Kidney epithelial cell (primary cell): ENCODE measurements at places on chromosomes 16 and 17. TPM values are rescaled to one million over a fixed set of nuclear protein-coding genes. Genes with fewer than 3 reads are reported as not detected.

DNA sequence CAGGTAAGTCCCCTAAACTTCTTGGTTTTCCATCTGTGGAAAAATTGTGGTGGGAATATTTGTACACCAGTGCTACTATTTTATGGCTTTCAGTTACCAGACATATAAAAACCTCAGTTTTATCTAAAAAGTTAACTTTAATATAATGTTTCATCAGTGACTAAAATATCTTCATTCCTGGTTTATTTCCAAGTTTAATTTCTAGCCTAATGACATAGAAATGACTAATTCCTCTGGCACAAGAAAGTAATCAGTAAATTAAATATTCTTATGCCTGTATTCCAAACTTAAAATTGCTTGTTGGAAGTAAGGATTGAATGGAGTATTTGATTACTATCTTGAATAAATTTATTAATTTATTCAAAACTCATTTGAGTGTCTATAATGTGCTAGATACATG lies 757.0 kb downstream of the CDH11 start:
- no peak for DNase-seq

GRCh38 chr16:85303354-85303883 lies 191.1 kb upstream of the CIBAR2 start:
- DNase-seq: no peak

DNA sequence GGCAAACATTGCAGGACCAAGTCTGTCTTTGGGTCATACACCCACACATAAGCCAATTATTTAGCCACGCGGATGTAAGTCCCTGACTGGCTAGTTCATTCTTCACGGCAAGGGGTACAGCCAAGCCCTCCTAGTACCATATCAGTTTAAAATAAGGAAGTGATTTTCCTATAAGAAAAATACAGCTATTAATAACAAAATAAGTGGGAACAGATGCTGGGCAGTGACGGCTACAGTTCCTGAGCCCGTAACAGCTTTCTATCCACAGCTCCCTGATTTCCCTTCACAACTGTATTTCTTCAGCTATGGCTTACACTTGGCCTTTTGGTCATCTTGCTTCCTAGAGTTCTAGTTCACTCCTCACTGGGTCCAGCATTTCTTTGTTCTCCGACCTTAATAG lies 542.4 kb upstream of the C16orf82 start:
- DNase-seq: no peak

GRCh38 chr17:36532435-36532975 lies 2.2 kb downstream of the MYO19 start:
- no peak for DNase-seq

DNA sequence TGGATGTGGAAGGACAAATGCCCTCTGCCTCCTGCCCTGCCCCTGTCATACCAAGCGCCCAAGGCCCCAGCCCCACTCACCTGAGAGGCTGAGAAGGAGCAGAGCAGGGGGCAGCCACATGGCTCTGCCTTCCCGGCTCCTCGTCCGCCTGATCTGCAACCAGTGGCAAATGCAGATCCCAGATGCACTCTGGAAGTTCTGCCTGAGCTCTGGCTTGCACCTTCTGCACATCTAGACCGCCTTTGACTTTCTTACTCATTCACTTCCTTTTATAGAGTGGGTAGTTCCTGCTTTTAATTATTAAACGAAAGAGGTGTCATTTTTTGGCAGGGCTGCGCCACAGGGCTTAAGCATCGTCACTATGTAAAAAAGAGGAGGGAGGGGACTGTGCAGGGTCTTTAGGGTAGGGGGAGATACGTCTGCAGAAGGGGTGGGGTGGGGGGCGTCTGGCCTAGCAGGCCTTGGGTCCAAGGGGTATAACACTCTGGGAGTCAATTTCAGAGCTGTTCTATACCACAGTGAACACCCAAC lies at the start of gene CD300LB:
Gene CD300LB, minus strand, starts transcription at position 245 of the 531 bp plus-strand sequence. Its CDS starts 125 bp downstream, at position 120.
- no peak for DNase-seq

GRCh38 chr17:1808644-1809043 lies 21.1 kb downstream of the SMYD4 start:
- DNase-seq: no peak

DNA sequence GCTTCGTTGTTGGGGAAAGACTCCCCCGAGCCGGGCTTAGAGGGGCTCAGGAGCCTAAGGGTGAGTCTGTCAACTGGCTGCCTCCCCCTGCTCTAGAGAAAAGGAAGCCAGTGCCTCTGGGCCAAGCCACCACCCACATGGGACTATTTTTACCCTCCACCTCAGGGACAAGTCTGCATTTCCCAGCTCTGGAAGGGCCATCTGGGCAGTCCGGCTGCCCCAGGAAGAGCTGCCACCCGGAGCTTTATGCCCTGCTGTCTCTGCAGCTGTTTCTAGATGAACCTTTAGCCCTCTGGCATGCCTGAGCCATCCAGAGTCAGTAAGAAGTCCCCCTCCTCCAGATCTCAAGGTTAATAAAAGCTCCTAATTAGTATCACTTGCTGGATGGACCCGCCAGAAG lies 5.3 kb upstream of the RPRML start:
- no peak for DNase-seq

DNA sequence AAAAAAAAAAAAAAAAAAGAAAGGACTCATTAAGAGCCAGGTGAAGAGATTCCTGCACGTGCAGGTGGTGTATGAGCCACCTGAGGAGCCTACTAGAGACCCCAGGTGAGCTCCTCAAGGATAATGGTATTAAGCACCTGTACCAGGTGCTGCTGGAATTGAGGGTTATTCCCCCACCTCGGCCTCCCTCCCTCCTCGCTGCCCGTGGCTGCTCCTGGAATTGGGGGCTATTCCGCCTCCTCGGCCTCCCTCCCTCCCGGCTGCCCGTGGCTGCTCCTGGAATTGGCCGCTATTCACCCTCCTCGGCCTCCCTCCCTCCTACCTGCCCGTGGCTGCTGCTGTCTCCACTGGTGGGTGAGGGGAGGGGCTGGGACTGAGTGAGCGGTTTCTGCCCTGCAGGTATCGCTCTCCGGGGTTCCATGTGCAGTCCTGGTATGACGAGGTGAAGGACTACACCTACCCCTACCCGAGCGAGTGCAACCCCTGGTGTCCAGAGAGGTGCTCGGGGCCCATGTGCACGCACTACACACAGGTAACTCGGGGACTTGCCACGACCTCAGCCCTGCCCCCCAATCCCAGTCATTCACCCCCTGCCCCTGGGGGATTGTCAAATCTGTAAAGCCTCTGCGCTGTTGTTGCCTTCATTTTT lies 29.3 kb downstream of the CRISPLD2 start:
- no peak for DNase-seq

- DNase-seq: no peak
These were observed 121.9 kb upstream of the GSE1 start for GRCh38 chr16:85491058-85491771.

- no peak for DNase-seq
These were observed 35.2 kb downstream of the SLFN11 start for GRCh38 chr17:35338230-35338629.

GRCh38 chr16:58000706-58001676 lies at the start of gene USB1:
USB1 (plus strand) TSS chr16:58001407; CDS start chr16:58001484, 77 bp downstream.
- no peak for DNase-seq

- no peak for DNase-seq
These were observed 120.0 kb downstream of the IRF8 start for GRCh38 chr16:86018941-86019340.

Gene ADAT1
- total RNA-seq: 54.6 and 60.5 TPM in 2 replicates

DNA sequence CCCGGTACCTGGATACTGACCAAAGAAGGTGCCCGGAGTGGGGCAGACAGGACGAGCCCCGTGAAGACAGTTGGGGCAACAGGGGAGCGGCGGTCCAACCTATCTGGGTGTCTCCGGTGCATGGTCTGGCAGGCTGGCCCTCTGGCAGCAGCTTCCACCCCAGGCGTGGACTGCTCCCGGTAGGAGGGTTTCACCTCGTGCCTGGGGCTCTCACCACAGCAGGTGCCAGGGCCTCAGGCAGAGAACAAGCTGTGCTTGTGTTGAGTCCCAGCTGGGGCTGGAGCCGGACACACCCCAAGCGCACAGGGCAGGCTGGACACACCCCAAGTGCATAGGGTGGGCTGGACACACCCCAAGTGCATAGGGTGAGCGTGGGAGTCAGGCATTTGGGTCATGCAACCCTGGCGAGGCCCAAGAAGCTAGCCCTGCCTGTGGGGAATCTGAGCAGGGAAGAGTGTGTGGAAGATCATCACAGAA lies 1.5 kb upstream of the FBXL16 start:
- no peak for DNase-seq

Gene SDK2
- total RNA-seq: 1.2 and 1.6 TPM in 2 replicates

- DNase-seq: no peak
These were observed 12.5 kb downstream of the CDH5 start for GRCh38 chr16:66378741-66379570.

GRCh38 chr16:675884-676564 lies 553 bp downstream of the RHBDL1 start:
- DNase-seq: no peak

DNA sequence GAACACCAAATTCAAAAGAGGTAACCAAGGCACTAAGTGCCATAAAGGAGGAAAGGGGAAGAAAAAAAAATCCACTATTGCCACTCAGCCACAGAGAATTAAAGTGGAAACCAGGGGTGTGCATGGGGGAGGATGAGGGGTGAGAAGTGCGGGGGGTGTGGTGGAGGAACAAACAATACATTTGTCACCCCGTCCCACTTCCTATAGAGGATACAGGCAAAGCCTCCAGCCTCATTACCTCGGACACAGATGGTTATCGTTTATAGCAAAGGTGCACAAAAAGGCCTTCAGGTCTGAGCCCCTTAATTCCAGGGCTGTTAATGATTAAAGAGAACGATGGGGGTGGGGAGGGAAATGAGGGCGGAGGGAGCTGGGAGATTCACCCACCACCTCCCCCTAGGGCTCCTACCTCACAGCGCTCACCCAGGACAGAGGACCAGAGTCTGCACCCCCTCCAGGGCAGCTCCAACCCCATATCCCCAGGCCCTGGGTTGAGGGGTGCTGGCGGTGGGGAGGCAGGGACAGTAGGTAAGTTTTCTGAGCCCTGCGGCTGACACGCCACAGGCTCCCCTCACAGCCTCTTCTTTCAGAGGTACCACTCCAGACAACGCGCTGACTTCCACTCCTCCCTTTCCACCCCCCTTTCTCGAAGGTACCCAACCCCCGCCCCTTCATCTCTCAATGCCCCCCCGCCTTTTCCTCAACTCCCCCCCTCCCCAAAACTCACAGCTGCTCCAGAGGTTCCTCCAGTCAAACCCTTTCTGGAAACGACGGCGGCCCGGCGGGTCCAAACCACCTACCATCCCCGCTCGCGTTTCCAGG lies 470 bp downstream of the DCUN1D3 start:
- DNase-seq: no peak

DNA sequence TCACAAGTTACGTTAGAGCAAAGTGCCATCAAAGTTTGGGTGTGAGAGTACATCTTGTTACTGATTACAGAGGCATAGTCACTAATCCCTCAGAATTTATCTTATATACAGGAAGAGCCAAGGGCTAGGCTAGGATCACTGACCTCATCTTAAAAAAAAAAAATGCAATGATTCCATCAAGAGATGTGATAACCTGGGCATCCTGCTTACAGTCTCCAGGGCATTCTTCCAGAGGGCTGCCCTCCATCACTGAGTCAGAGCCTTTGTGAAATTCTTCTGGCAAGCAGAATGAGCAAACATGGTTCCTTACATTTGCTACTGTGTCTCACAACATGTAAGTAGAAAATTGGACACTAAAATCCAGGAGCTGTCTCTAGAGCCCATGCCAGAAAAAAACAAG lies 410.6 kb downstream of the ZFHX3 start:
- DNase-seq: no peak

GRCh38 chr16:8967132-8967821 lies 3.6 kb upstream of the USP7 start:
- no peak for DNase-seq

DNA sequence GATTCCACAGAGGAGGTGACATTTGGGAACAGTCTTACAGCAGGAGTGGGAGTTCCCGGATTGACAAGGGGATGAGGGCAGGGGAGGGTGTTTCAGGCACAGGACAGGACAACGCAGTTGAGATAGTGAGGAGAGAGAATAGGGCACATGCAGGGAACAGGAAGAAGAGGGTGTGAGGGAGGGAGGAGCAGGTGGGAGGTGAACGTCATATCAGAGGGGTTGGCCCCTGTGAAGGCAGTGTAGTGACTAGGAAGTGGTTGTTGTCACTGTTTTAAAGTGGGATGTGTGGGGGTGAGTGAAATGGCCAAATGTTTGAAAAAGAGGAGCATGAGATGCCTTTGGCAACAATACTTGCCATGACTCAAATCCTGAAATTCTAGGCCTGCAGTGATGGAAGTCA lies 12.2 kb downstream of the PRKCB start:
- no peak for DNase-seq

DNA sequence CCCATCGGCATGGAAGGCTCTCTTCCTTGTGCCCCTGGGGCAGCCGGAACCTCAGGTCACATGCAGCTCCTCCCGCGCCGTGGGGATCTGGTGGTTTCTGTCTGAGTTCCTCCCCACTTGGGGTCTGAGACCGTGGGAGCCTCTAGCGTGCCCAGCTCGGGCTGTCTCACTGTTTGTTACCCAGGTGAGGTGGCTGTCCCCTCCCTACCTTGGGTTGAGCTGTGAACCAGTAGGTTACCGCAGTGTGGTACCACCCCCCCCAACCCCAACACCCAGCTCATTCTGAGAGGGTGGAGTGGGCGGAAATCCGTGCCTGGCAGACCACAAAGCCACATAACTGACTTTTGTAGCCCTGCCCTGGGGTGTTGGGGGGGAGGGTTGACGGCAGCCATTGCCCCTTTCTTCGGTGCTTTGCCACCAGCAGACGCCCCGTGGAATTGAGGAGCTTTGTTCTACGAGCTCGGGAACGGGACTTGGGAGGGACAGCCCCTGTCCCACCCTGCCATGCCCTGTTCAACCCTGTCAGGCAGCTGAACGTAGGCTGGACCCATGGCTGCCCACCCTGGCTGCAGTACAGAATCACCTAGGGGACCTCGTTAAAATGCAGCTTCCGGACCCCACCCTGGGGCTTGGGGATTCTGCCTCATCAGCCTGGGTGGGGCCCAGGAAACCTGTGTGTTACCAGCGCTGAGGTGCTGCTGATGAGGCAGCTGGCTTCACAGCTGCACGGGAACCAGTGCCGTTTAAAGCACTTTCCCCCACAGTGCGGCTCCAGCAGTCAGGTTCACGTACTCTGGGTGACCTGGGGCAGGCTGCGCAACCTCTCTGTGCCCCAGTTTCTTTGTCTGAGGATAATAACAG lies 18.5 kb downstream of the RAP1GAP2 start:
- DNase-seq: no peak

Gene CDH13
- 32.8 and 39.3 TPM in 2 replicates for total RNA-seq

- no peak for DNase-seq
These were observed 10.7 kb downstream of the XYLT1 start for GRCh38 chr16:17459903-17460521.

Gene C1QTNF8
- not detected in 2 replicates for total RNA-seq

- no peak for DNase-seq
These were observed 28.1 kb downstream of the MEAK7 start for GRCh38 chr16:84476401-84476800.

GRCh38 chr17:16473044-16474011 lies 18.7 kb downstream of the LRRC75A start:
- no peak for DNase-seq

GRCh38 chr16:15494236-15494635 lies 59.8 kb downstream of the BMERB1 start:
- no peak for DNase-seq

GRCh38 chr16:89565256-89565505 lies 4.7 kb downstream of the RPL13 start:
- DNase-seq: no peak
